GM13977 (cell line): ENCODE measurements at places on chromosomes 6 and 20.

DNA sequence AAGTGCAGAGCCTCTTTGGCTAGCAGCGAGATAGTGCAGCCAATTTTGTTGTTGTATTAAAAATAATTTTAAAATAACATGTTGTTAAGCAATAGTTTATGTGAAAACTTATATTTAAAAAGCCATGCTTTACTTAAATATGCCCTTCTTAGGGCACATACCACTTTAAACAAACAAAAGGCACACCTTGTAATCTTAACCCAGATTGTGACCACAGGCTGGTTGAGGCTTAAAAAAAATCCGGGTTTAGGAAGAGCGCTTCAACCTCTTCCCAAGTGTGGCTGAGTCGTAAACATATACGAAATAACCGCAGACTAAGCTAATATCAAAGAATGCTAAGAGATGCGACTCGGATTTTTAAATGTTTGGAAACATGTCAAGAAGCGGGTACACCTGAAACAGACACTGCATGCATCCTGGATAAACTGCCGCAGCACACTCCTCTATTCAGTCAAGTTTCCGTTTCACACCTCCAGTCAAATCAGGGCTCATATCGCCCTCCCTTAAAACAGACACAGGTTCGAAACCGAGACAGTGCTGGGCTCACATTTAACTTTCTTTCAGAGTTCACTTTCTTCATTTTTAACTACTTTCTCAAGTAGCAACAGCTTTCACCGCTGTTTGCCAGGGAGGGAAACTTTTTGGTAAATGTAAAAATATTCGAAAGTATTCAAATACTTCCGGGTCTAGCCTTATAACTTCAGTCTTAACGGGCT is 1.5 kb downstream of the DEK start:
- peak; percentile 83 for DNase-seq

GRCh38 chr20:50303573-50304500 is 113.2 kb downstream of the CEBPB start:
- DNase-seq, result no peak

DNA sequence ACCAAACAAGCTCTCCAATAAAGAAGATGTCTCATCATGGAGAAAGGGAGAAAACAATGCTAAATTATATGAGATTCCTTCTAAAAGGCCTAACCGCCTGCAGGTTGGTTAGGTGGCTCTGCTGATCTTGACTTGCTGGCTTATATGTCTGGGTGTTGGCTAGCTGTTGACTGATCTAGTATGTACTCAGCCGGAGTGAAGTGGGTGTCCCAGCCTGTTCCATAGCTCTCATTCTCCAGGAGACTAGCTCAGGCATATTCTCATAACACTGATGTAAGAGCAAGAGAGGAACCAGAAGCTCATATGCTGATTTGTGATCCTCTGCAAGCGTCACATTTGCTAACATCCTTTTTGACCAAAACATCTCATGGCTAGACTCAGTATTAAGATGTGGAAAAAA is 473.0 kb downstream of the BMP2 start:
- DNase-seq, result no peak

DNA sequence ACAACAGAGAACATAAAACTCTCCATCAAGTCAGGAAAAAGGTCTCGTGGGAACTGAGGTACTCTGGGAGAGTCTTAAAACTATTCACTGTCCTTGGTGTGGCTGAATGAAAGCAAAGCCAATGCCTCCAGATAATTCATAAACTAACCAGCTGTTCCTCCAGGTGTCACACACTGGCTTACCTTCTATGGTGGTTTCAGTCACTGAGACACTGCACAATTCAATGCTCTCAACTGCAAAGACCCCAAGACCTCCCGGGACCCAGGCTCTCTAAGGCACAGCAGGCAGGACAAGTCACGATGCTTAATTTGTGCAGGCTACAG is 100.8 kb downstream of the GMPR start:
- DNase-seq, result no peak

DNA sequence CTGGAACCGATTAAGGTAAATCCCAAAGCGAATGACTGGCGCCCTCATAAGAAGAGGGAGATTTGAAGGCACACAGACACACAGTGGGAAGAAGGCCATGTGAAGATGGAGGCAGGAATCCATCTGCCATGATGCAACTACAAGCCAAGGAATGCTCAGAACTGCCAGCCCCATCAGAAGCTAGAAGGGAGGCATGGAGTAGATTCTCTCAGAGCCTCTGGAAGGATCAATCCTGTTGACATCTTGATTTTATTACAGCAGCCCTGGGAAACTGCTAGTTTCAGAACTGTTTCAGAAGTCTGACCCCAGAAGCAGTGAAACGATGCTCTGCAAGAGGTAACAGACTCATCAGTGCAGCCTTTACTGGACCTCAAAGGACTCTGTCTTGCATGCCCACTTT is 103.5 kb upstream of the GPR6 start:
- no peak for DNase-seq

DNA sequence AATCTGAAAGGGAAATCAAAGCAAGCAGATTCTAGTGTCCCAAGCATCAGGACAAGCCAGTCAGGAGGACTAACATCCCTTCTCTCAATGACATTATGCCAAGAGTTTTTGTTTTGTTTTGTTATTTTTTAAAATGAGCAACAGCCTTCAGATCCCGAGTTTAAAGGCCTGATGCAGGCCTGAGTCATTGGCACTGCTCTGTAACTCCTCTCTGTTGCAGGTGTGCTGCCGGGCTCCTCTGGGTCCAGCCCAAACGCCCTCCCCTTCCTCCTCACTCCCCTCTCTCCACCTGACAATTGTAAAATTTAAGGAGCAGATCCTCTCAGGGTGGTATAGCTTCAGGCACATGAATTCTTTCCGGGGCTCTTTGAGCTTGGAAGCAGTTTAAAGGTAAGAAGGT is 502.0 kb downstream of the BMP2 start:
- no peak for DNase-seq

DNA sequence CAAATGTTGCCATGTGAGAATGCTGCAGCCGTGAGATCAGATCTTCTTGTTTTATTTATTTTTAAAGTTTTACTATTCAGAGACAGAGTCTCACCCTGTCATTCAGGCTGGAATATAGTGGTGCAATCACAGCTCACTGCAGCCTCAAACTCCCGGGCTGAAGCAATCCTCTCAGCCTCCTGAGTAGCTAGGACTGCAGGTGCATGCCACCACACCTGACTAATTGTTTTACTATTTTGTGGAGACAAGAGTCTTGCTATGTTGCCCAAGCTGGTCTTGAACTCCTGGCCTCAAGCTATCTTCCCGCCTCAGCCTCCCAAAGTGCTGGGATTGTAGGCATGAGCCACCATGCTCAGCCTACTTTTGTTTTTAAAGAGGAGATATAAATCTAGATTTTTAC is 22.5 kb upstream of the SSR1 start:
- no peak for DNase-seq
